Activated naive CD8-positive, alpha-beta T cell treated with anti-CD3 and anti-CD28 coated beads, Interleukin-2, amount 10 ng/mL, durations not matched to agents 7 days and 5 days (primary cell): ENCODE measurements at places on chromosomes 1 and 21.

DNA sequence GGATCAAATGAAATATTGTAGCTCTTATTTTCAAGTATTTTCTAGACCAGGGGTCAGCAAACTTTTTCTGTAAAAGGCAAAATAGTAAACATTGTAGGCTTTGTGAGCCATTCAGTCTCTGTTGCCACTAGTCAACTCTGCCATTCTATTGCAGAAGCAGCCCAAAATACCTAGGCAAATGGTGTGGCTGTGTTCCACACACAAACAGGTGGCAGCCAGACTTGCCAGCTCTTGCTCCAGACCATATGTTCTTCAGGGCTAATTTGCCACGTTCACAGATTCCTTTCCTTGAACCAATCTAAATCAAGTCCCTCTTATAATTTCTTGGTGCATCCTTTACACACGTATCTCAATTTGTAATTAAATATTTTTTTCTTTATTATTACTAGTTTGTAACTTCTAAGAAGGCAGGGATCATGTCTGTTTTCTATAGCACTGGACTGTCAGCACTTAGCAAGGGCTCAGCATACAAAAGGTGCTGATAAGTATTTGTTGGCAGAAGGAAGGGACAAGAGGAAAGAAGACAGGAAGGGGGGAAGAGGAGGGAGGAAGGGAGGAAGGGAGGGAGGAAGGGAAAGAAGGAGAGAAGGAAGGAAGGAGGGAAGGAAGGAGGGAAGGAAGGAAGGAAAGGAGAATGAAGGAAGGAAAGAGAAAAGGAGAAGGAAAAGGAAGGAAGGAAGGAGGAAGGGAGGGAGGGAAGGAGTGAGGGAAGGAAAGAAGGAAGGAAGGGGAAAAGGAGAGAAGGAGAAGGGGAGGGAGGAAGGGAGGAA, 106.5 kb upstream of the EDEM3 start:
- DNase-seq = no peak

- DNase-seq = no peak
These were observed 58.4 kb downstream of the NTMT2 start for GRCh38 chr1:170204121-170204520.

DNA sequence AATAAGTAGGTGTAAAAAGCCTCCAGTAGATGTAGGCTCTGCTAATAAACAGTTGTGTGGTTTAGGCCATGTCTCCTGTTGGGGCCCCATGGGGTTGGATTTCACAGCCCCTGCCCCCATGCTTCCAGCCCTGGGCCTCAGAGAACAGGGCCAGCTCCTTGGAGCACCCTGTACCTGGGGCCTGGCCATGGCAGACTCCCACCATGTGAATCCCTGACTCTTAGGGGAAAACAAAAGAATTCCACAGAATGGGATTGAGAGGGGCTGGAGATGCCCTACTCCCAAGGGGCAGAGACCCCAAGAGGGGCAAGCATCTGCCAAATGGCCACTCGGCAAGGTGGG, 11.5 kb downstream of the LRP8 start:
- no peak for DNase-seq

DNA sequence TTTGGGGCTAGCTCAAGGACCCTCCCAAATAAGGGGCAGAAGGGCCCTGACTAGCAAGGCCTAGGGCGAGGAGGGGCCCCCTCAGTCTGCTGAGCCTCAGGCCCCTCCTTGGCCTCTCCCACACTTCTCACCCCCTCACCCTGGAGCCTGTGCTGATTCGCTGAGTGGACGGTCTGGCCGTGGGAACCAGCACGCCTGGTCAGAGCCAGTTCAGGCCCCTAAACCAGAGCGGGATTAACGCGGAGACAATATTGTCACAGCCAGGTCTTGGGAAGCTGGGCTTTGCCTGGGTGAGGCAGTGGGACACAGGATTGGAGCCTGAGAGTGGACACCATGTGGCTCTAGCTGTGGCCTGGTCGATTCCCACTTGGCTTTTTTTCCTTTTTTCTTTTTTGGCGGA, 4.8 kb upstream of the FBLIM1 start:
- DNase-seq = no peak

GRCh38 chr1:208271236-208271635, 27.1 kb upstream of the PLXNA2 start:
- no peak for DNase-seq

GRCh38 chr1:93154898-93155297, 25.3 kb downstream of the TMED5 start:
- no peak for DNase-seq

- DNase-seq = no peak
These were observed 9.9 kb upstream of the DYRK1A start for GRCh38 chr21:37356706-37357105.

GRCh38 chr1:156399355-156400125, 30.5 kb downstream of the RHBG start:
- no peak for DNase-seq

- no peak for DNase-seq
These were observed 3.0 kb downstream of the GPN2 start for GRCh38 chr1:26887125-26887524.

- DNase-seq = no peak
These were observed 881.0 kb downstream of the AMY1C start for GRCh38 chr1:104630567-104631149.

- no peak for DNase-seq
These were observed 20.8 kb downstream of the TFF3 start for GRCh38 chr21:42294273-42294880.

- no peak for DNase-seq
These were observed 4.9 kb downstream of the MTHFR start for GRCh38 chr1:11800756-11801433.

DNA sequence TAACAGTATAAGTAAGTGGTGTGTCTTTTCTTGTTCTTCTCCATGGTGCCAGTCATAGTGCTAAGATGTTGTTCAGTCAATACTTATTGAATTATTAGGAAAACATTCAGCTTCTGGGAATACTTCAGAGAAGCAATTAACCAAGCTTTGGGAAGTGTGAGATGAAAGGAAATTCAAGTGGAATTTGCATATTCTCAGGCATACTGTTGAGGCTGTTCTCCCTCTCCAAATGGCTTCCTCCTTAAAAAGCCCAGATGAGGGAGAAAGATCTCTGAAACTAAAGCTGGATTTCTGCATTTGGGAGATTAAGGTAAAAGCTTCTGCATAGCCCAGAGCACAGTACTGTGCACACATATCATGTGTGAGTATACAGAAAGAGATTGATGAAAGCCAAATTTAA, 73.4 kb downstream of the MACF1 start:
- DNase-seq = no peak

- no peak for DNase-seq
These were observed 187.9 kb downstream of the VAV3 start for GRCh38 chr1:107776900-107777663.

DNA sequence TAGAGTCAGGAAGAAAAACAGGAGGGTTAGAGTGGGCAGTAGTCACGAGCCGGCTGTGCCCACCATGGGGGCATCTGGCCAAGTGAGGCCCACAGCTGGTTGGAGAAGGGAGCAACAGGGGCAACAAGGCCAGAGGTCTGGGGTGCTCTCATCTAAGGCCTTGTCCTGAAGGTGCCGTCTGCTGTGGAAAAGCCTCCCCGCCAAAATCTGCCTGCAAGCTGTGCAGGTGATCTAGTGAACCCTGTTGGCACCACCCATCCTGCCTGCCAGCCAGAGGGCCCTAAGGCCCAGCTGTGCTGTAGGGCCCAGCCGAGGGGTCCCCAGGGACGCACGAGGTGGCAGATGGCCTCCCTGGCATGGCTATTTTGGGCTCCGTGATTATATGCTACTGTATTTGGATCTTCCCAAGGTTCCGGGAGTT, 51.3 kb downstream of the LGR6 start:
- DNase-seq = no peak

- no peak for DNase-seq
These were observed 6.5 kb upstream of the CCDC27 start for GRCh38 chr1:3745590-3746381.

DNA sequence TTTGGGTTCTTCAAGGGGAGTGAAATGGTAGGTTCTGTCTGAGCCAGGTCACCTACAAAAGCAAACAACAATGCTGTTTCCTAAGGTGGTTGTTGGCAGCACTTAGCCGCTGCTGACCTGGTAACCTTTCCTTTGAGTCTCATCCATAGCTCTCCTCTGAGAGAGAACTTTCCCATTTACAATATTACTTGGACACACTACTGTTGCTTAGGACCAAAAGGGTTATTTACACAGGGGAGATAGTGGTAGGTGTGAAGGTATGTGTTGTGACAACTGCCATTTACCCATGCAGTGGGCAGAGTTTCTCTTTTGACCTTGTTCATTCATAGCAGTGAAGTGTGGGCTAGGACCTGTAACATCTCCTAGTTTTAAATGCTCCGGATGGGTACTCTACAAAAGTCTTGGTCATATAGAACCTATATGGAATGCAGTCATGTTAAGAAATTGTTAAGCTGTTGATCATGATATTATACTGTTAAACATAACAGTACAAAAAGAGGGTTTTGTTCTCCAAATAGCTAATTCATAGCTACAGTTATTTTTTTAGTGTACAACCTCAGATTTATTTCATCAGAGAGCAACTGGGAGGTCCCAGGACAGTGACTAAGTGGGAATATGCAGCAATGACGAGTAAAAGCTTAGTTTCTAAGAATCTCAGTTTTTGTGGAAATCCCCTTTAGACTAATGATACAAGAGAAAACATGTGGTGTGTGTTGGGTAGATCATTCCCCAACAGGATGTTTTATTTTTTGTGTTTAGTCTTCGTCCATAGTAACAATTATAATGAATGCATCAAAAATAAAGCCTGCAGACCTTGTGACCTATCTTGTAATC, 219.7 kb downstream of the NFIA start:
- DNase-seq = no peak

GRCh38 chr1:78035121-78035520, 10.6 kb upstream of the GIPC2 start:
- DNase-seq = no peak

GRCh38 chr1:156102633-156103511, 11.6 kb upstream of the LMNA start:
- no peak for DNase-seq

GRCh38 chr1:154485910-154486496, 16.0 kb upstream of the TDRD10 start:
- DNase-seq = no peak
